ENCODE measurements at places on chromosomes 11 and 22.
A peak's percentile ranks its signal among the peaks of the same experiment; 100 is the strongest.

GRCh38 chr22:46858181-46858771 lies 95.8 kb downstream of the TBC1D22A start:
- no peak for DNase-seq

DNA sequence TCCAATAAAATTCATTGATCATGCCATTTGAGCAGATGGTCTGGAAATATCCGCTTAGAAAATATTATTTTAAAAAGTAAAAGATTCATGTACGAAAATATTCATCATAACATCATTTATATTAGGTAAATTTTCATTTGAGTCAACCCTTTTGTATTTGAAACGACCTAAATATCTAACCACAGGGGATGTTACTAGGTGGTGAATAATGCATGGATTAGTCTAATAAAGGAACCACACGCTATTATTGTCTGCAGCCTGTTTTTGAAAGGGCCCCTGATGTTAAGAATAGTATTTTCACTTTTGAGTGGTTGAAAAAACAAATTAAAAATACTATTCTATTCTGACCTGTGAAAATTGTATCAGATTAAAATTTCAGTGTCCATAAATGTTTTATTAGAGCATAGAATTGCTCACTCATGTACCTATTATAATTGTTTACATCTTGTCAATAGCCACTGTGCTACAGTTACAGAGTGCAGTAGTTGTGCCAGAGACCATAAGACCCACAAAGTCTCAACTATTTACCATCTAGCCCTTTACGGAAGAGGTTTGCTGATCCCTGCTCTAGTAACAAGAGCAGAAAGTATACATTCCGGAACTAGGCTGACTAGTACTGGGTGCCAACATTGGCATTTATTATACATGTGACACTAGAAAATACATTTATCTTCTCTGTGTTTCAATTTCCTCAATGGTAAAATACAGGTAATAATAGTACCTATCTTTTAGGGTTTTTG lies 176.1 kb downstream of the LRRC4C start:
- peak; percentile 28 for DNase-seq

- DNase-seq = no peak
These were observed 3.8 kb downstream of the CEP57 start for GRCh38 chr11:95794086-95794485.

DNA sequence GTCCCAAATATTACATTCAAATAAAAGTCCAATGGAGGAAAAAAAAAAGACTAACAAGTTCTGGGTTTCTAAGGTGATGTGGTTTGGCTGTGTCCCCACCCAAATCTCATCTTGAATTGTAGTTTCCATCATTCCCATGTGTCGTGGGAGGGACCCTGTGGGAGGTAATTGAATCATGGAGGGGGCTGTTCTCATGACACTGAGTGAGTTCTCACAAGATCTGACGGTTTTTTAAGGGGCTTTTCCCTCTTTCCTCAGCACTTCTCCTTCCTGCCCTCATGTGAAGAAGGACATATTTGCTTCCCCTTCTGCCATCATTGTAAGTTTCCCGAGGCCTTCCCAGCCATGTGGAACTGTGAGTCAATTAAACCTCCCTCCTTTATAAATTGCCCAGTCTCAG lies 7.9 kb upstream of the MS4A2 start:
- DNase-seq = no peak

- DNase-seq = no peak
These were observed 138.1 kb upstream of the SORL1-AS1 start for GRCh38 chr11:121590772-121591404.

GRCh38 chr11:87832211-87832610 lies 343.0 kb downstream of the RAB38 start:
- DNase-seq = no peak

DNA sequence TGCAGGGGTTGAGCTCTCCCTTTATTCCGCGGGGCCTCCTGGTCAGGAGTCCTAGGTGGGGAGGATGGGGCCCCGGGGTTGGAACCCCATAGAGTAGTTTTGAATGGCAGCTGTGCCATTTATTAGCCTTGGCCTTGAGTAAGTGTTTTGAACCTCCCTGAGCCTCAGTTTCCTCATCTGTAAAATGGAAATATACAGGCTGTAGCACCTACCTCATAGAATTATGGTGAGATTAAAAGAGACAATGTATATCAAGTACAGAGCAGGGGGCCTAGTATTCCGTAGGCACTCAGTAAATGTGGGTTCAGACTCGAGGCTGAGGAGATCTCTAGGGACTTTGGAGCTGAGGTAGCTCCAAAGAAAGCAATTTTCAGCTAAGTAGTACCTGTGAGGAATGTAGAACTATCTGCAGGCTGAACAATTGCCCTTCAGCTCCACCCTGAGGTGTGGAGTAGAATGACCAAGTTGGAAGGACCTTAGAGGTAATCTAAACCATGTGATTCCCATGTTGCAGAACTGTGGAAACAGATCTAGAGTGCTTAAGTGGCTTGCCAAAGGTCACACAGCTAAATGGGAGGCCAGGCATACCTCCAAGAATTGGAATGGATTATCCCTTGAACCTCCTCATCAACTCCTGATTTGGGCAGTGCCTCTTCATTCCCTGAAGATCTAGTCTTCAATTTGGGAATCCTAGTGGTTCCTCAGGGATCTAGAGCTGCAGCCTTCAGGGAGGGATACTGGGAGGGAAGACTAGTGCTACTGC lies 682 bp downstream of the PGAP2 start:
- peak; percentile 27 for DNase-seq

GRCh38 chr11:57357856-57358255 lies 19.7 kb downstream of the P2RX3 start:
- no peak for DNase-seq

DNA sequence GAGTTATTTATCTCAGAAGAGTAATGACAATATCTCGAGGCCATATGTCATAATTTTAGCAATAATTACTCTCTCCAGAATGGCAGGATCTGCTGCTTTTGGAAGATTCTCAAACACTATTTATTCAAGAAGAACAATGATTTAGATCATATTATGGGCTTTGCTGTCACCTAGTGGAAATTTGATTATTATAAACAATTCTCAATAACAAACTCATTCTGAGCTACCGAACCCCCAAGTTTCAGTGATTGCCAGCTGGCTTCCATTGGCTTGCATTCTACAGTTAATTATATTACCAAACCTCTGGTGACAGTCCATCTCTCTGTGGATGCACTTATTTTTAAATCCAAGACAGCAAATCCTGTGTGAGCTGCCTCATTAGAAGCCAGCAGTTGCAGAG lies 27.9 kb upstream of the SLC36A4 start:
- peak; percentile 51 for DNase-seq

DNA sequence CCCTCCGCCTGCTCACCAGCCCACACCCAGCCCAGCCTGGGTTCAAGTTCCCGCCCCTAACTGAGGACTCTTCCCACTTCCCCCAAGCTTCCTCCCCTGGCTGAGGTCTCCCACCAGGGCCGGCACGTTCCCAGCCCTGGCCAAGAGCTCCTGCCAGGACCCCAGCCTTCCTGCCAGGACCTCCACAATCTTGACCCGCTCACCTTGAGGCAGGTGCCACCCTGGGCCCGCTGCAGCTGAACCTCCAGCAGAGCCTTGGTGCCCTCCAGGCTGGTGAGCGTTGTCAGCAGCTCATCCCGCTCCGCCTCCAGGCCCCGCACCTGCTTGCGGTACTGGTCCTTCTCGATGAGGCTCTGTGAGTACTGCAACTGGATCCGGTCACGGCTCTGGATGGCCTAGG lies 13.2 kb downstream of the CARD10 start:
- no peak for DNase-seq

GRCh38 chr11:10295064-10295901 lies 1.3 kb upstream of the SBF2 start:
- no peak for DNase-seq

DNA sequence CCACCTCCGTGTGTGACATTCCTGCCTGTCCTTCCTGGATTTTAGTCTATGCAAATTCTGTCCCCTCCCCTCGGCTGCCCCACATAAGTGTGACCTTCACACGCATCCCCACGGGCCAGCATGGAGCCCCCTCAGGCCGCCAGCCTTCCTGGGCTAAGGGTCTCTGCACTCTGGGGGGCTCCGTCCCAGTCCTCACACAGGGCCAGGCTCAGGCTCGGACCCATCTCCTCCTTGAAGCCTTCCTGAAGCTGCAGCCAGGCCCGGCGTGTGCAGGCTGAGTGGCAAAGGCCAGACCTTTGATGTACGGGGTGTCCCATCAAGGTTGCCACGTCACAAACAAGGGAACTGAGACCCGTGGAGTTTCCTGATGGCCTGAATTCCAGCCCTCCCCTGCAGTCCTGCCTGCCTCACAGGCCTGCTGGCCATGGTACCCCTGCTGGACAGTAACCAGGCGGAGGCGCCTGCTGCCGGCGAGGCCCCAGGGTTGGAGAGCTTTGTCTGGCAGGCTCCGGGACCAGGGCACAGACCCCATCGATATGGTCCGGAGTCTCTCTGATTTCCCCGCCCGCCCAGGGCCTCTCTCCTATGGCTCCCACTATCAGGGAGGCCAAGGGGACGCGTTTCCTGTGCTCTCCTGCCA lies 791.7 kb downstream of the BRD1 start:
- DNase-seq = no peak

DNA sequence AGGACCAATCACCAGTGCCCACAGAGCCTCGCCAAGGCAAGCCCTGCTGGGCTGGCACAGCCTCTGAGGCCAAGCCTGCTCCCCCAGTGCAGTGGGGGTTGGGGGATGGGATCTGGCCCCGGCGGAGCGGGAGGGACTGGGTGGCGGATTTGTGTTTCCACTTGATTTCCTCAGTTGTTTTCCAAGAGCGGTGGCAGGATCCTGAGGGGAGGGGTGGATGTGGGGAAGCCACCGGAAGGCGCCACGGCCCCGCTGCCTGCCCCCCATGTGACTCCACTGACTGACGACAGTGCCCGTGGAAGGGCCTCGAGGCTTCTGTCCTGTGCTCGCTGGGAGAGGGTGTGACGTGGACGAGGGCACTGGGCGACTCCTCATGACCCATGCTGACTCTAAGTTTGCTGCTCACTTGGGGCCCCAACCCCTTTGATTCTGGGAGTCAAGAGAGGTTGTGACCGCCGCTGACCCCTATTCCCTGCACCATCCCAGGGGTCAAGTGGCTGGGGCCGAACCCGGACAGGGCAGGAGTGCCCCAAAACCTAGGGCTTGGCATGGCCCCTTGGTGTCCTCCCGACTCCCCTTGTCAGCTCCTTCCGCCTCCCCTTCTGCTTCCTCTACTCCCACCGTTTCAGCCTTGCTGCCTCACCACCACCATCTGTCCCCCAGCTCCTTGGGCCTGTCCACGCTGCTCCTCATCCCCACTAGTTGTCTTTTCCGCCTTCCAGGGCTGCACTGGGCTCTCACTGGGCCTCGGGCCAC lies 23.5 kb upstream of the PICK1 start:
- DNase-seq = peak; percentile 73

GRCh38 chr11:99162819-99163218 lies 142.1 kb downstream of the CNTN5 start:
- DNase-seq = no peak
